ENCODE measurements at places on chromosomes 11 and 22.

- DNase-seq = no peak
These were observed 3.2 kb downstream of the CHRM1 start for GRCh38 chr11:62917906-62918502.

DNA sequence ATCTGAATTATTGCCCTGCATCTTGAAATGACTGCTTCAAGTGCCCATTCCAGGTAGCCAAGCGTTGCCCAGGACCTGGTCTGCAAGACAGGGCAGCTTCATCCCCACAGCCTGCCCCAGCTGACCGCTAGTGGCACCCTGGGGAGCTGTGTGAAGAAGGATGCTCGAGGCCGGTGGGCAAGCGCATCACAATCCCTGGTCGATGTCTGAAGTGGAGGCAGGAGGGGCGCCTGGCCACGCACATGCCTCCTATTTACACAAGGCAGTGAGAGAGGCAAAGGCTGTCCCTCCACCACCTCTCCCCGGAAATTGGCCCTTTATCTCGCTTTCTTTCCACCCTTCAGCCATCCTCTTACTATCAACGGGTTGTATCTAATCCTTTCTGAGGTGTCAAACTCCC lies 28.1 kb upstream of the PHF21A start:
- no peak for DNase-seq

DNA sequence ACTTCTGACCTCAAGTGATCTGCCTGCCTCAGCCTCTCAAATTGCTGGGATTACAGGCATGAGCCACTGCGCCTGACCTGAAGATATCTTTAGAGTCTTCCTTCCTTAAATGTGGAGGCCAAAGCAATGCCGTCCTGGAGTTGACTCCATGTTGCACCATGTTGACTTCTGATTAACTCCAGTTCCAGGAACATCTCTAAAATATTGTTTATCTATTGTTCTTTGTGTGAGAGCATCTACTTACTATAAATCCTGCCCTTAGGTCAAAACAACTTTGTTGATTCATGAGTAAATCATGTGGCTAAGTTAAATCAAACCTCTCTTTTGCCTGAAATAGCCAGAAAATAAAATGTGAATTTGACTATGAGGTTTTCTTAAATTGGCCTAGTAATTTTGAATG lies 56.6 kb upstream of the CAPRIN1 start:
- DNase-seq = no peak

DNA sequence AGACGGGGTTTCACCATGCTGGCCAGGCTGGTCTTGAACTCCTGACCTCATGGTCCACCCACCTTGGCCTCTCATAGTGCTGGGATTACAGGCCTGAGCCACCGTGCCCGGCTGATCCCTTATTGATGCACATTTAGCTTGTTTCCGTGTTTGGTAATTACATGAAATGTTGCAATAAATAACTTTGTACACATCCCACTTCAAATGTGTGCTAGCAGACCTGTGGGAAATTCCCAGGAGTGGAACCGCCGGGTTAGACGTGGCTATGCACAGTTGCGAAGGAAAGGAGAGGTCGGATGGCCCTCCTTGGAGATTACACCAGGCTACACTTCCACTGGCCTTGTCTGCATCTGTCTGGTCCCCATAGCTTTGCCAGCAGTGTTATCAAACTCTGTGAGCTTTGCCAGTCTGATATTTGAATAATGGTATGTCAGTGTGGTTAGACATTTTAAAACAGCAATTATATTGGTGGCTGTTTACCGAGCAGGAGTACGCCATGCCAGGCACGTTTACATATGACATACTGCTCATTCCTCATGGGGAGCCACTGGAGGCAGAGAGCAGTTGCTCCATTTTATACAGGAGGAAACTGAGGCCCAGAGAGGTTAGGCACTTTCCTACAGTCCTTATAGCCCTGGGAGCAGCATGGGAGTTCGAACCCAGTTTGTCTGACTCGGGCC lies 27.2 kb upstream of the SYT7 start:
- no peak for DNase-seq

GRCh38 chr22:22746061-22746962 lies 101.9 kb downstream of the GGTLC2 start:
- no peak for DNase-seq

Data from hippocampal formation (tissue), 2 donors.